ENCODE measurements at places on chromosomes 1 and 21. TPM values are rescaled to one million over a fixed set of nuclear protein-coding genes. Genes with fewer than 3 reads are reported as not detected.

The SLC2A5 gene
- total RNA-seq, result not detected

- DNase-seq, result no peak
Observed at GRCh38 chr1:248821101-248821500, 4.6 kb downstream of the SH3BP5L start.

GRCh38 chr1:202173993-202174392 is 13.6 kb upstream of the PTPN7 start:
- DNase-seq, result no peak

DNA sequence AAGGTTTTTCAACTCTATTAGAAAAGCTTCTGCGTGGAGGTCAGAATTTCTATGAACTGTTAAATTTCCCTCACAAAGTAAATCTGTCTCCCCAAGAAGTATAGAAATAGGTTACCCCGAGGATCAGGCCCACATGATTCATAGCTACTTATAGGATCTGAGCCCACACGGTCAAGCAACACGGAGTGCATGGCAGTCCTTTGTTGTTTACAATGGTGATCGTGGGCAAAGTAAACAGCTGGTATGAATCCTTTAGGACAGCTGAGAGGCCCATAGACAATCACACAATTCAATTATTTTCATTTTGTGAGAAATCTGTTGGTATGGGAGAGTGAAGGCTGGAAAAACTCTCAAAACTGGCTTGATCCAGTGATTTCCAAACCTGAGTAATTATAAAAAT is 58.9 kb upstream of the RCOR3 start:
- DNase-seq, result no peak

GRCh38 chr21:42518215-42518614 is 4.6 kb downstream of the SLC37A1 start:
- peak; percentile 66 for DNase-seq

- no peak for DNase-seq
Observed at GRCh38 chr1:50139339-50140181, 30.8 kb downstream of the ELAVL4 start.

Measured in NCI-H460 (cell line).